ENCODE measurements at places on chromosomes 7 and 10. TPM values are rescaled to one million over a fixed set of nuclear protein-coding genes. Genes with fewer than 3 reads are reported as not detected.

- DNase-seq, result no peak
Observed at GRCh38 chr7:111012149-111012548, 78.8 kb upstream of the LRRN3 start.

DNA sequence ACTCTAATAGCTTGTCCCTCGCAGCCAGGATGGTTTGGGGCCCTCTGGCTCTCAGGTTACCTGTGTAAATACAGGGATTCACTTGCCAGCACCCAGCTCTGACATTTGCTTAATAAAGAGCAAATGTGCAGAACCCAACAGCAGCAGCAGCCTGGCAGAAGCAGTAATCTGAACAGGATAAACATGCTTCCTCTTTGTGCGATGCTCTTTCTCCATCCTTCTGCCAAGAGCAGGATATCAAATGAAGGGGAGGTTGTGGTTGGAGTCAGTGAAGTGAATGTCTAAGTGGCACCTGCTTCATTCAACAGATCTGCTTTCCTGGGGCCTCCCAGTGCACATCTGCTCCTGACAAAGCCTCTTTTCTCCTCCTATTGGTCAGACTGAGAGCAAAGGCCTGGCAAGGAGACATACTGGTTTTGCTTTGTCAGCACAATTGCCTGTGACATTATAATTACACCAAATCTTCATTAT, 130.3 kb downstream of the NRF1 start:
- DNase-seq, result no peak

DNA sequence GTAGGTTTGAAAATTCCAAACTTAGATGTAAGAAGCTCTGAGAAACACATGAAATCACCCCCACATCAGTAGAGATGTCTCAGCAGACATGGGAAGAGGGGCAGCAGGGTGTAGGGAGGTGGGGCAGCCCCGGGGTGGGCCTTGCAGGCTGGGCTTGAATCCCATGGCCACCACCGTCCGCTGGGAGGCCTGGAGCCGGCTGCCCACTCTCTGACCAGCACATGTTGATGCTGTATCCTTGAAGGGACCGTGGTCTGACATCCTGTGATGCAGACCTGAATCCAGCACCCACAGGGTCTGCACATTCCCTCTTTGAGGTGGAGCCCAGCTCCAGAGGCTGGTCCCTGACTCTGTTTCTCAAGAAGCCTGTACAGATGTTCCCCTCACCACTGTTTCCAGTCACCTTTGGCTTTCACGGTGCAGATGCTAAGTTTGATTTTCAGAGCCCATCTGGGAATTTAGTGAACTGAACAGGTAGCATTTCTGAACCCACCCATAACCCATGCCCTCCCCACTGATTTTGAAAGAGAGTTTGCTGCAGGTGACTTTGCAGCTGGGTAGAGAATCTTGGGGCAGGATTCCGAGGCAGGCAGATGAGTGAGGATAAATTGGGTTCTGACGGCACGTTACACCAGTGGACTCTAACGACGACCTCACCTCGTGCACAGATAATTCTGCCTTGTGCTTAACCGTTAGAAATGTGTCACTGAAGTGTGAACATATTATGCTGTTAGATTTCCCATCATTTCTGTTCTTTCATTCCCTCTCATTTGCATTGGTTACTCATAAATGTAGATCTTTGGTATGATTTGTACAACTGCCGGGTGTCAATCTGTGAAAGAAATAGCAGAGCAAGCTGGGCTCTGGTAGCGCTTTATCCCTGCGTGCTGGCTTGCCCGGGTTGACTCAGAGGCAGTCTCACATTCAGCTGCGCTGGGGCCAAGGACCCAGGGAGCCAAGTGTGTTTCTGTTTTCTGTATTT, 45.7 kb downstream of the IKZF1 start:
- no peak for DNase-seq

DNA sequence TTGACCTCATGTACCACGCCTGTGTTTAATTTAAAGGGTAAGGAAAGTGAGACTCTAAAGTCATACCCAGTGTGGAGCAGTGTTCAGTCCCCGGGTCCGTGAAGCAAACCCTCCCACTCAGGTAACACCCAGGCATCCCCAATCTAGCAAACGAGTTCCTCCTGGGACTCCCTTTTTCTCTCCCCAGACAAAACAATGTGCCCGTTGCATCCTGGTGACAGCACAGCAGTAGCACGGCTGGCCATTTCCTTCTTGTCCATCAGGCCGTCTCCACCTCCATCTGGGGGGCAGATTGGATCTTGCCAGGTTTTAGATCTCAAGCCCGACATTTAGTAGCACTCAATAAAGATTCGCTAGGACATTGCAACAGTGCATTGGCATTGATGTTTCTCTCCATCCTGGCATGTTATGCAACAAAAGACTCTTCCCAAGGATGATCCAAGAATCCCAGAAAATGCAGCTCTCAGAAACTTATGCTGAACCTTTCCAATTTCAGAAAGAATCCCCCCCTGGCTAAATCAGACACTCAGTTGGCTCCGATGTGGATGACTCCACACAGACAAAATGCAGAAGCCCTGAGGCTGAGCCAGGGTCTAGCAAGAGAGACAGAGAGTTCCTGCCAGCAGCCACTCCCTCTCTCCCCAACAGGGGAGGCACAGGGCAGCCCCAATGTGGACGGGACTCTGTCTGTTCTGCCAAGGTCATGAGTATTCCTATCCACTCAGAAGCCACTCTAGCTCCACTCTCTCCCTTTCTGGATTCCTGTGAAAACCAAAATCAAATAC, 274.5 kb upstream of the MGMT start:
- DNase-seq, result peak; percentile 1

GRCh38 chr10:28945959-28946358, 268.6 kb downstream of the BAMBI start:
- DNase-seq, result no peak

GRCh38 chr7:137882261-137882668, 35.5 kb upstream of the DGKI start:
- DNase-seq, result peak; percentile 100

DNA sequence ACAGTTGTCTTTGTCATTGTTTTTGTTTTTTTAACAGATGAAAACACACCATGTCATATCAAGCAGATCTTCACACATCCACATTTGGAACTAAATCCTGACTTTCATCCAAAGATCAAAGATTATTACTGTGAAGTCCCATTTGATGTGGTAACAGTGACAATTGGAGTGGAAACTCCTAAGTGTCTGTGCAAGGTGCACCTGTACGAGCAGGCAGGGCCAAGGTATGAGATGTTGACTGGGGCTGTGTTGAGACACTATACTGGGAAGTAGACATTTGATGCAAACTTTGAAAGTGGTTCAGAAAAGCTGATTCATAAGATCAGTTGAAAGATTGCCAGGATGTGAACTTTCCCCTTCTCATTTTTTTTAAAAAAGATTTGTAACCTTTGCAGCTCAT, 152.3 kb downstream of the CPED1 start:
- DNase-seq, result no peak

NPVF gene
- not detected for total RNA-seq

DNA sequence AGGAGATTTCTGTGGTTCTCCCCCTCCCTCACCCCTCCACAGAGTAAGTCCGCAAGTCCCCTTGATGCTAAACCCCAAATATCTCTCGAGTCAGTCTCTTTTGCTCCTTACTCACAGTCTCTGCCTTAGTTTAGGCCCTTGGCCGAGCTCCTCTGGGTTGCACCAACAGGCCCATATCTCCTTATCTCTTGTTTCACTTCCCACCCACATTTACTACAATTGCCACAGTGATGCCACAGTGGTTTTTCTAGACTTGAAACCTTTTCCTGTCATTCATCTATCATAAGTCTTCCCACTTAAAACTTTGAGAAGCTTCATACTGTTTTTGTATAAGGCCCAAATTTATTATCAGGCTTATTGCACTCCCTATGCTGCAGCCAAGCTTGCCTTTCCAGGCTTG, 23.4 kb upstream of the NME8 start:
- DNase-seq, result no peak

DNA sequence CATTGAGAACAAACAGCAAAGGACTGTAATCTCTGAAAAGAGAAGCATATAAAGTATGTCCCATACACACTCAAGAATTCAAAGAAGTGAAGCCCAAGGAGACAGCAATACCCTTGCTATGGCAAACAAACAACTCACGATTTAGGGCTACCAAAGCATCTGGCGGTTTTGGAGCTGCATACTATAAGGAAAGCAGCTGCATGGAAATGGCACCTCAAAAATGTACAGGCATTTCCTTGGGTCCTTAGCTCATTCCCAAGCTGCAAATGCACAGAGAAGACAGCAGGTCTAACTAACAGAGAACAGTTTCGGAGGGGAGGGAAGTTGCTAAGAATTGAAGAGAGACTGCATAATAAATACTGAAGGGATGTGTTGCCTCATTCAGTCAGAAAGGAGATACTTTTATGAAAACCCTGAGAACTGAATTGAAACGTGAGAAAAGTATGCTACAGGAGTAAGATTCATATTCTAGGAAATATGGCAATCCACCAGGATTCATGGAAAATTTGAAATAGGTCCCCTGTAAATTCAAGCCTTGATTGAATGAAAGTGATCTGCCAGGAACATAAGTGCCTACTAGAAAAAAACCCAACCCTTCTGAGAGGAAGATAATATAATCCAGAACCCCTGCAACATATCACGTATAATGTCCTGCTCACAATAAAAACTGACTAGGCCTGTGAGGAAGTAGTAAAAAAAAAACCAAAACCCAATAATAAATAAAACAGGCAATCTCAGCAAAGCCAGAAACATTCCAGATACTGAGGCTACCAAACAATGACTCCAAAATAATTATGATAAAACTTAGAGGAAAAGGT, 36.4 kb downstream of the CUBN start:
- DNase-seq, result no peak

DNA sequence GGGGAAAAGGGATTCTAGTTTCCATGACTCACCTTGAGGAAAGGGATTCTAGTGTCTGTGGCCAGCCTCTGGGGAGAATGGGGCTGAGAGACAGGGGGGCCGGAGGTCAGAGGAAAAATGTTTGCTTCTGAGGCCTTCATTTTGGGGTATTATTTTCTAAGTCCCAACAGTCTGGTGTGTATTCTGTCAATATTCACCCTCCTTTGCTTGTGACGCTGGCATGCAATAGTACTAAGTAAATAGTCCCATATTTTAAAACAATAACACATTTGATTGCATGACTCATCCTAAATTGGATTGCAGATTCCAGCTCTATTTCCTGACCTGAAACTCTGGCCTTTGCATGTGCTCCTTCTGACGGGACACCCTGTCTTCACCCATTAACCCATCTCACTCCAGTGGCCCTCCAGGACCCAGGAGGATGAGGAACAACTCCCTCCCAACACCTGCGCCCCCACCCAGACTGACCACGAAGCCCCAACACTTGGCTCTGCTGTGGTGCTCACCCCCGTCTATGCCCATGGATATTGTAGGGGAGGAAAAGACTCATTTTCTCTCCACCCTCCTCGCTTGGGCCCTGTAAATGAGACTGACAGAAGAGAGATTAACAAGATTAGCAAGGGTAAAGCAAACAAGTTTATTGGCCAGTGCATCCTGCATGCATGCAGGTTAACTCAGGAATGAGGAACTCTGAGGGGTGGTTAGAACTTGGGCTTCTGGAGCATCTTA, 495.6 kb upstream of the KLF6 start:
- DNase-seq, result peak; percentile 70

DNA sequence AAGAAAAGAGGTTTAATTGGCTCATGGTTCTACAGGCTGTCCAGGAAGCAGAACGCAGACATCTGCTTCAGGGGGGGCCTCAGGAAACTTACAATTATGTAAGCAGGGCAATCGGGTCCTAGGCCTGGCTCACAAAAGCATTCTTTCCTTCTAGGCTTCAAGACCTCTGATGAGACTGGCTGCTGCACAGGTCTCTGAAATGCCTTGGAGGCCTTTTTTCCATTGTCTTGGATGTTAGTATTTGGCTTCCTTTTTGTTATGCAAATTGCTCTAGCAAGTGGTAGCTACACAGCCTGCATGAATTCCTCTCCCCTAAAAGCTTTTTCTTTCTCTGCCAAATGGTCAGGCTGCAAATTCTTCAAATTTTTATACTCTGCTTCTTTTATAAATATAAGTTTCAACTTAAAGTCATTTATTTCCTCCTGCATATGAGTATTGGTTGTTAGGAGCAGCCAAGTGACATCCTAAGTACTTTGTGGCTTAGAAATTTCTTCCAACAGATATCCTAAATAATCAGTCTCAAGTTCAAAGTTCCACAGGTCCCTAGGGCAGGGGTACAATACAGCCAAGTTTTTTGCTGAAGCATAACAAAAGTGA, 83.1 kb upstream of the SEMA3A start:
- no peak for DNase-seq

Data from HT1080 (cell line).